ENCODE measurements at places on chromosomes 1 and 21.

DNA sequence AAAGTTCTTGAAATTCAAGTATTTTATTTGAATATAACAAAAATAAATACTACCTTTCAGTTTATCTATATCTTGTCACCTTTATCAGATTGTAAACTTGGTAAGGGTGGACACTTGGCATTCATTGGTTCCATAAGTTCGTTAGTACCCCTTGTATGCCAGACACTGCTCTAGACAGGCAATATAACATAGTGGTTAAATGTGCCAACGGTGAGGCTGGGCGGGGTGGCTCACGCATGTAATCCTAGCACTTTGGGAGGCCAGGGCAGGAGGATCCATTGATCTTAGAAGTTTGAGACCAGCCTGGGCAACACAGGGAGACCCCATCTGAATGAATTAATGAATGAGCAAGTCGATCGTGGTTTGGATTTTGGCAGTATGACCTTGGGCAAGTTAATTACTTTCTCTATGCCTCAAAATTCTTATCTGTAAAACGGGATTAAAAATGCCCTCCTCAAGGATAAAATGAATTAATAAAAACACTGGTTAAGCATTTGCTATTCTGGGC, 26.3 kb upstream of the SH3D21 start:
- no peak for DNase-seq

GRCh38 chr1:165949335-165950130, 122.1 kb downstream of the UCK2 start:
- no peak for DNase-seq

- DNase-seq, result no peak
Measured at GRCh38 chr1:217525773-217526490, 105.0 kb downstream of the GPATCH2 start.

DNA sequence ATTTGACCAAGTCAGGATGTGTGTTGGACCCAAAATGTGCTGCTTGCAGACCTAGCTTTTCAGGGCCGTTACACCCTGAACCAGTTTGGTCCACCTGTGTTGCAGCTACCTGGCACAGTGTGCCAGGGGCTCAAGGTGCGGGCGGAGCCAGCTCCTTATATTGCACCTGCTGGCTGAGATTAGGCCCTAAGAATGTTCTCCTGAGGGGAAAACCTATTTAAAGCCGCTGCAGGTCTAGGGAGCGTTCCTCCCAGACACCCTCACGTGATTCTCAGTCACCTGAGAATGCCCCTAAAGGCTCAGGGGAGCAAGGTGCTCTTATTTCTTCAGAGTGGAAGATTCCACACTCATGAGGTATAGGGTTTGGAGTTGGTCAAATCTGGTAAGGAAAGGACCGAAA, 12.0 kb downstream of the GSTM3 start:
- DNase-seq, result no peak

DNA sequence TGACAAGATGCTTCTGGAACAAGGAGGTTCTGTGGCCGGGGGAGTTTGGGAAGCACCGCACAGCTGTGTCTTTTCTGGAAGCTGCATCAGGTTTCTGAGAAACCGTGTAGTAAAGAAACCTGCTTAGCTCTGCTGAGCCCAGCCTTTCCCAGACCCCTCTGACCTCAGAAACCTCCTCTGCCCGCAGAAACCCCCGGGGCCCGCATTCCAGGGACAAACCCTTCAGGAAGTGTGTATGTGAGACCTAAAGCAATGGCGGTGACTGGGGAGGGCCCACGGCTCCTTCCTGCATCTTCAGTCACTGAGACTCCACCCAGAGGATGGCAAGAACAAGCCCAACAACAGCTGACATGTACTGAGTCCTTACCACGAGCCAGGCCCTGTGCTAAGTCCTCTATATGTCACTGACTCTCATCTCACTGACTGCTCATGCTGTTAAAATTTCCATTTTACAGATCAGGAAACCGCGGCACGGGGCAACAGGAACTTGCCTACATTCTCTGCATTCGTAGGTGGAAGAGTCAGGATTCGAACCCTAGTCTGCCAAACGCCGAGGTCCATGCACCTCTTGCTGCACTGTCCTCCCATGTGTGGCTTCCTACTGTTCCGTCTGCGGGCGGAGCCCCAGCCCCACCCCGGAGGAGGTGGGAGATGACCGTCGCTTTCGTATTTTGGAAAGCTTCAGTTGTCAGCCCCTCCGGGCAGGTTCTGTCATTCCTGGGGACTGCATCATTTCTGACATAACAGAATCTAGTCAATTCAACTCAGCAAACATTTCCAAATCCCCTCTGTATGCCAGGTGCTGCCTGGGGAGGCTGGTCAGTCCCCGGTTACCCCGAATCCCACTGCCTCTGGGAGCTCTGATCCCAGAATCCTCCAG, 73.3 kb upstream of the KLHDC7A start:
- no peak for DNase-seq

GRCh38 chr1:161725908-161726472, 4.6 kb downstream of the FCRLB start:
- DNase-seq, result peak; percentile 14

GRCh38 chr1:66464802-66465201, 69.2 kb upstream of the SGIP1 start:
- no peak for DNase-seq

DNA sequence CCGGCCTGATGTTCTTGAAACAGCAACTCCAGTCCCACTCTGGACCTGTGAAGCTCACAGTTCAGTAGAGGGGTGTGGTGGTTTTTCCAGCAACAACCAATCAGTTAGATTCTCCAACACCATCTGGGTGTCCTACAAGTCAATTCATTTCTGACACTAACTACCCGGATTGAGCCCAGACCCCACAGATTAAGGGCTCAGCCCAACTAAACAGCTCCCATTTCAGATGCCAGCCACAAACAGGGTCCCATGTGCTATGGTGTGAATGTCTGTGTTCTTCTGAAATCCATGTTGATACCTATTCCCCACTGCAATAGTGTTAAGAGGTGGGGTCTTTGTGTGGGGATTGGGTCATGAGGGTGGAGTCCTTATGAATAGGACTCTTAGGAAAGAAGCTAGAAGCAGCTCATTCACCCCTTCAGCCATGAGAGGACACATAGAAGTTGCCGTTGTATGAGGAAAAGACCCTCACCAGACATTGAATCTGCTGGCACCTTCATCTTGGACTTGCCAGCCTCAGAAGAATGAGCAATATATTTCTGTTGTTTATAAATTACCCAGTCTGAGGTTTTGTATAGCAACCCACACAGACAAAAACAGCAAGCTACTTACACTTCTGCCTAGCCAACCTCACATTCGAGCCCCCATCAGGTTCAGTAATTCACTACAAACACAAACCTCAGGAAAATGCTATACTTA, 53.6 kb downstream of the IRF2BP2 start:
- no peak for DNase-seq

GRCh38 chr21:29349702-29350101, 51.0 kb downstream of the BACH1 start:
- DNase-seq, result no peak

DNA sequence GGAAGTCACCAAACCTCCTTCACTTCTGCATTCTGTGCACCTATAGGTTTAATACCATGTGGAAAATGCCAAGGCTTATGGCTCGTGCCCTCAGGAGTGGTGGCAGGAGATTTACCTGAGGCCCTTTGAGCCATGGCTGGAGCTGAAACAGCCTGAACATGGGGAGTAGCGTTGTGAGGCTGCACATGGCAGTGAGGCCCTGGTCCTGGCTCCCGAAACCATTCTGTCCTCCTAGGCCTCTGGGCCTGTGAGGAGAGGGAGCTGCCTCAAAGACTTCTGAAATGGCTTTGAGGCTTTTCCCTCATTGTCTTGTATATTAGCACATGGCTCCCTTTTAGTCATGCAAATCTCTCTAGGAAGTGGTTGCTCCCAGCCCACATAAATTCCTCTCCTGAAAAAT, 20.6 kb downstream of the PTGFR start:
- DNase-seq, result no peak

GRCh38 chr1:202805886-202806844, 2.1 kb downstream of the KDM5B start:
- no peak for DNase-seq

- no peak for DNase-seq
Measured at GRCh38 chr1:98668733-98669132, 7.2 kb downstream of the SNX7 start.

GRCh38 chr1:8496473-8496872, 178.6 kb downstream of the SLC45A1 start:
- DNase-seq, result no peak

DNA sequence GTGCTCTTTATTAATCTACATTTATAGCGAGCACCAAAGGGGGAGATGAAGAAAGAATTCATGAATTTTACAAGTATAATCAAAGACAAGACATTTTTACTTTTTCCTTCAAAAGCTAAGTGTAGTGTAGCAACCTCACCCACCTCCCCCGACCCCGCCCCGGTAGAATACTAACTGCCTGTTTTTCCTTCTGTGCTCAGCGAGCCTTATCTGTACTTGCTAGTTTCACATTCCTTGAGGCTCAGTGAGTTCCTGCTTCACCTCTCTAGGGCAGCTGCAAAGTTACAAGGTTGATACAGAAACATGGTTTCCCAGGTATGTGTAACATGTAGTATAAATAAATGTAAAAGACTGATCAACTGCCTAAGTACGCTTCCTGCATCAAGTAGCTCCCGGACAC, 86.5 kb downstream of the LIPI start:
- DNase-seq, result no peak

GRCh38 chr1:229529639-229530038, 21.5 kb upstream of the NUP133 start:
- no peak for DNase-seq

DNA sequence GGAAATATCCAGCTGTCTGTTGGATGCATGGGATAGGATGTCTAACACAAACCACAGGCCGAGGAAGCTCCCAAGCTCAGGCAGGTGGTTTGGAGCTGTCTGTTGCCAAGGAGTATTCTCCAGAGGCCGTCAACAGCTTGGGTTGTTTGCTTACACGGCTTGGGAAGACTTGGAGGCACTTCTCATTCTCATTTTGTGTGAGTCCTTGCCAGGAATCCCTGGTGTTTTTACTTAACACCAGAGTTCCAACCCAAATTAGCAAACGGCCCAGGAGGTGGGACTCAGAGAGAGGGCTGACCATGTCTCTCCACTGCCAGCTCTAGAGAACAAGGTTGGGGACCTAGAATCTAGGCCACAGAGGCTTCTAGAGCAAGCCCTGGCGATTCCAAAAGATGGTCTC, 72.7 kb upstream of the FAM20B start:
- no peak for DNase-seq

DNA sequence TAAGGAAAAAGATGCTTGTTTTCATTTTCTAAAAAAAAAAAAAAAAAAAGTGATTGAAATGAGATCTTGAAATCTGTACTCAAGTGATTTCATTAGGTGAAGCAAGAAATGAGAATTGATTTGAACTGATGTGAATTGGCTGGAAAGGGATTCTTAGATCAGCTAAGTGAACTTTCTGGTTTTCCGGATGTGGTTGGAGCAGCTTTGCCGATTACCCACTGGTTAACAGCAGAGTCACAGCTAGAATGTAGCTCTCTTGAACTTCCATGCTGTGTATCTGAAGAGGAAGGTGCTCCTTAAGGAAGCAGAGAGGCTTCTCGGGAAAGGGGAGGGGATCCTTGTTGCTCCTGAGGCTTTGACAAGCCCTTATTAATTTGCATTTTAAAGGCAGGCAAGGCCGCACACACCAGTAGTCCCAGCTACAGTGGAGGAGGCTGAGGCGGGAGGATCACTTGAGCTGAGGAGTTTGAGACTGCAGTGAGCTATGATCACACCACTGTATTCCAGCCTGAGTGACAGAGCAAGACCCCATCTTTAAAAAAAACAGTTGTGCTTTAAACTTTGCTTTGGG, 28.7 kb upstream of the PWP2 start:
- no peak for DNase-seq

- no peak for DNase-seq
Measured at GRCh38 chr1:96837781-96838216, 116.2 kb downstream of the PTBP2 start.

GRCh38 chr1:215899901-215900300, 332.8 kb downstream of the KCTD3 start:
- no peak for DNase-seq

- no peak for DNase-seq
Measured at GRCh38 chr1:150221552-150221951, 14.4 kb downstream of the ANP32E start.

GRCh38 chr1:161486806-161487741, 18.2 kb upstream of the FCGR2A start:
- peak; percentile 19 for DNase-seq

DNA sequence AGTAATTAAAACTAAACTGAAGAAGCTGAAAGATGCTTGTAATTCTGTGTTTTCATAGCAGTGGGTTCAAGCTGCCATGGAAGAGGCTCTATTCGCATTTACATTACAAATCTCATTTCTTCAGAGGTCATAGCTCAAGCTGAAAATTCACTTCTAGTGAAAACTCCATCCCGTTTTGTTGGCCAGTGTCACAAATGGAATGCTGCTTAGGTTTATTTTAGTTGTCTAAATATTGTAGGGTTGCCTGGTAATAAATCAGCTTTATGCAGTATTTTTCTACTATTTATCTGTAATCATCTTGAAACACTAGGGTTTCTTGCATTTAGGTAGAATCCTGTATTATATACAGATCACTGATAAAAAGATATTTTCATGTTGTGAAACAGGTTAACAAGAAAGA, 240.6 kb downstream of the PTBP2 start:
- no peak for DNase-seq

GRCh38 chr1:63403386-63403785, 36.0 kb downstream of the ALG6 start:
- no peak for DNase-seq

- no peak for DNase-seq
Measured at GRCh38 chr1:8796812-8797211, 20.6 kb downstream of the RERE start.

- no peak for DNase-seq
Measured at GRCh38 chr1:14142397-14143100, 442.6 kb downstream of the PRDM2 start.

- DNase-seq, result no peak
Measured at GRCh38 chr1:107824946-107825345, 140.0 kb downstream of the VAV3 start.

- DNase-seq, result no peak
Measured at GRCh38 chr1:33087677-33088076, 6.7 kb downstream of the AZIN2 start.

DNA sequence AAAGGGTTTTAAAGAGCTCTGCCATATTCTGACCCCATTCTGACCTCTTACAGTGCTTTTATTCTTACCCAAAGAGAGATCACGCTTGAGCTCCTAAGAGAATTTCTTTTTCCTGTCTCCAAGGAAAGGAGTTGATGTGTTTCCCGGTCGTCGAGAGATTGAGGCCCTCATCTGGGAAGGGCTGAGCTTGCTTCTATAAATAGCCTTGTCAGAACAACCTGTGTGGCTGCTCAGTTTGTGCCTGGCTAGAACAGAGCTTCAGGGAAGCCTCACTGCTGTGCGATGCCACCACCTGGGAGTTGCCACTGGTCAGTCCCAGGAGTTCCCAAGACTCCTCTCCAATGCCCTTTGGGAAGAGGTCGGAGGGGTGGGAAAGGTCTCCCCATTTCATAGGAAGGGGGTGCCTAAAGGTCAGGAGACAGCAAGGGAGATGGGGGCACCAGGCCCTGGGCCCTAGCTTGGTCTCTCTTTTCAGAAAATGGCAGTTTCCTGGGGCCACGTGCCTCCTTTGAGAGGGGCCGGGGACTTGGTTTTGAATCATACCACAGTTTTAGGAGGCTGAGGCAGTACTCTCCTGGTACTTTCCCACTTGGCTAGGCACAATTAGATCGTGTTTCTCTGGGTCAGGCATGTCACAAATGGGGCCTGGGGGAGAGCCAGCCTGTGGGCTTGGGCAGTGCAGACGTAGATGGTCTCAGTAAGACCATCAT, 52.1 kb downstream of the EIF2D start:
- DNase-seq, result no peak

Measured in activated T-cell treated with anti-CD3 and anti-CD28 coated beads for 1 hour (primary cell).